ENCODE measurements at places on chromosomes 7 and 10.

DNA sequence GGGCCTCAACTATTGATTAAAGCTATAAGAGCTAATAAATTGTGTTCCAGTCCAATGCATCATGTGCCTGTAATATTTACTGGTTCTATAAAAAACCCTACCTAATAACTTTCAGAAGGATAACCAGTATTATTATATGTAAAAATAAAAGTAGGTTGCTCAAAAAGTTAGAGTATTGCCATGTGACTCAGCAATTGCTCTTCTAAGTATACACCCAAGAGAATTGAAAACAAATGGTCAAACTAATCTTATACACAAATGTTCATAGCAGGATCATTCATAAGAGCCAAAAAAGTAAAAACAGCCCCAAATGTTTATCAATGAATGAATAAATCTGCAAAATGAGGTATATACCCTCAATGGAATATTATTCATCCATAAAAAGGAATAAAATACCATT lies 89.5 kb upstream of the TES start:
- DNase-seq, result no peak

- no peak for DNase-seq
Measured at GRCh38 chr10:34403512-34403911, 411.6 kb downstream of the PARD3 start.

DNA sequence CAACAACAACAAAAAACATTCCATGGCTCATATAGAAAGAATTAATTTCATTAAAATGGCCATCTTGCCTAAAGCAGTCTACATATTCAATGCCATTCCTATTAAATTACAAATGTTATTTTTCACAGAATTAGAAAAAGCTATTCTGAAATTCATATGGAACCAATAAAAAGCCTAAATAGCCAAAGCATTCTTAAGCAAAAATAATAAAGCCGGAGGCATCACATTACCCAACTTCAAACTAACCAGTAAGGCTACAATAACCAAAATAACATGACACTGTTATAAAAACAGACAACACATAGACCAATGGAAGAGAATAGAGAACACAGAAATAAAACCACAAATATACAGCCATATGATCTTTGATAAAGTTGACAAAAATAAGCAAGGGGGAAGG lies 330.4 kb downstream of the KIF20B start:
- no peak for DNase-seq

DNA sequence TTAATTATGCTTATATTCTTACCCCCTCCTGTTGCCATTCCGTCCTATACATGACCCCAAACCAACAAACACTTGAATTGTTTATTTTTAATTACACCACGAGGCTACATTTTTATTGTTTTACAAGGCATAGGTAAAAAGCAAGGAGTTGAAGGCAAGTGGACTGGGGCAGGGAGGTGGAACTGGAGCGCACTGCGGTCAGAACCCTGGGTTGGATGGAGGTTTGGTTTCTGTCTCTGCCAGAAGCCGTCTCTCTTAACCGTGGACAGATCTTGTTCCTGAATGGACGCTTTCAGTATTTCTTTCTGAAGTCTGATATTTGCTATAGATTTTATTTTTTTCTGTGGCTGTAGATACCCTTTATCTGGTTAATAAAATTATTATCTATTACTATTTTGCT lies 19.9 kb upstream of the IGFBP3 start:
- no peak for DNase-seq

DNA sequence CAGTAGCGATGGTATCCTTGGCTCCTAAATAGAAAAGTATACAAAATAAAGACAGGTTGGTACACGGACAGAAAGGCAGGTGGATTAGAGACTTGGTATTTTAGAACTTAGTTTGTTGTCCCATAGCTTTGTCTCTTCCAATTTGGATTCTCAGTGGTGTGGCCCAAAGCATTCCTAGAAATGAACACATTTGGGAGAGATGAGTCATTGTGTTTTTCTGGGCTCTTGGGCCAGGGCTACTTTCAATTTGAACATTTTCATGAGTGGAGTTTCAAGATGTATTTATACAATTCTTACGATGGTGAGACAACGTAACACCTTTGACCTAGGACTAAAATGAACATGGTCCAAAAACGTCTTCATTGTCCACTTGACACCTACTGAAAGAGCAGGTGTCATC lies 225.1 kb upstream of the YAE1 start:
- no peak for DNase-seq

DNA sequence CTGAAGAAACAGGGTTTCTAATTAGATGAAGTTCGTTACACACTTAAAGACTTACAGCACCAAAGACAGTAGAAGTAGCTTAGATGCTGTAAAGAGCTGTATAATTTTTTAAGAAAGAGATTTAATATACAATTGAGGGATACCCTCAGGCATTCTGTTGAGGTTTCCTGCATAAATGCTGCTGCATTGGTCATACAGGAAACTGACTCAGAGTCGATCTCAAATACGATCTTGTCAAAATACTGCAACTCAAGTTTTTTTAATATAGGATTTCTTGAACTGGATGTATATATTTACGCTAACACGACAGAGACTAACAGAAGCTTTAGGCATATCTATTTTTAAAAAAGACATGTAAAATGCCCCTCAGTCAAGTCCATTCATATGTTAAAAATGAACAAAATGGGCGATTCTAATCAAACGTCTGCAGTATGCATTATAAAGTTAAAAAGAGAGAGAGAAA lies 2.4 kb upstream of the ARID5B start:
- DNase-seq, result no peak

- no peak for DNase-seq
Measured at GRCh38 chr7:135601182-135601581, 43.5 kb downstream of the NUP205 start.

DNA sequence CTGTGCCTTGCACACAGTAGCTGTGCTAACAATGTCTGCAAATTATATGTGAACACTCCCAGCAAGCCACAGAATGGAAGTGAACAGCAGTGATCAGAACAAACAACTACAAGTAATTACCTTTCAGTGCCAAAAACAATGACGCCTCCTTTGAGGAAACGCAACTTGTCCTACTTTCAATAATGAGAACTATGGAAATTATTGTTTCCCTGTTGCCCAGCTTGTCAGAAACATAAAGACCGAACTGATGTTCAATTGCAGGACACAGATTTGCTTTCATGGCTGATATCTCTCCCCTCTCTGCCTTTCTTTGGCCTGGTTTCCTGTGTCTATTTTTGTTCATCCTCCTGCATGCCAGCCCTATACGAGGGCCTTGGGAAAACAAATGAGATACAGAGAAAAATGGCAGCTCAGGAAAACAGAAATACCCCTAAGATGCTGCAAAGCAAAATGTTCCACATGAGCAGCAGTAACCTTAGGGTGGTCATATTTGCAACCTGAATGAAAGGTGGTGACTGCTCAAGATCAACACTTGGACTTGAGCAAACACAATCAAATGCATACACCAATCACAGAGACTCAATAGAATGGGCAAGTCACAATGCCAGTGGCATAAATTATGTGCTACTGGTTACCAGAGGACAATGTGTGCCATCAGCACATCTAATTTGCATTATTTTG lies 26.8 kb downstream of the COBL start:
- no peak for DNase-seq

DNA sequence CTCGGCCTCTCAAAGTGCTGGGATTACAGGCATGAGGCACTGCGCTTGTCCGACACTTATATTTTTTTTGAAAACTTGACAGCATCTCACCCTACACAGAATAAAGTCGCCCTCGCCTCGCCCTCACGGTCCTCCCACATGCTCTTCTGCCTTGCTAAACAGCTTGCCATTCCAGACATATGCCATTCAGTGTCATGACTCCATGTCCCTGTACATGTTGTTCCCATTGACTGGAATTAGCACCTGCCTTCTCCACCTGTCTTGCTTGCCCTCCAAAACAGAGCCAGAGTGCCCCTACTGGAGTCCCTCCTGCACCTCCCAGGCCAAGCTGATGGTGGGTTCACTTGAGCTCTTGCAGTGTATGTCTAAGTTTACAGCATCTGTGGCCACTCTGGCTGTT lies 6.2 kb downstream of the NIPSNAP2 start:
- no peak for DNase-seq

DNA sequence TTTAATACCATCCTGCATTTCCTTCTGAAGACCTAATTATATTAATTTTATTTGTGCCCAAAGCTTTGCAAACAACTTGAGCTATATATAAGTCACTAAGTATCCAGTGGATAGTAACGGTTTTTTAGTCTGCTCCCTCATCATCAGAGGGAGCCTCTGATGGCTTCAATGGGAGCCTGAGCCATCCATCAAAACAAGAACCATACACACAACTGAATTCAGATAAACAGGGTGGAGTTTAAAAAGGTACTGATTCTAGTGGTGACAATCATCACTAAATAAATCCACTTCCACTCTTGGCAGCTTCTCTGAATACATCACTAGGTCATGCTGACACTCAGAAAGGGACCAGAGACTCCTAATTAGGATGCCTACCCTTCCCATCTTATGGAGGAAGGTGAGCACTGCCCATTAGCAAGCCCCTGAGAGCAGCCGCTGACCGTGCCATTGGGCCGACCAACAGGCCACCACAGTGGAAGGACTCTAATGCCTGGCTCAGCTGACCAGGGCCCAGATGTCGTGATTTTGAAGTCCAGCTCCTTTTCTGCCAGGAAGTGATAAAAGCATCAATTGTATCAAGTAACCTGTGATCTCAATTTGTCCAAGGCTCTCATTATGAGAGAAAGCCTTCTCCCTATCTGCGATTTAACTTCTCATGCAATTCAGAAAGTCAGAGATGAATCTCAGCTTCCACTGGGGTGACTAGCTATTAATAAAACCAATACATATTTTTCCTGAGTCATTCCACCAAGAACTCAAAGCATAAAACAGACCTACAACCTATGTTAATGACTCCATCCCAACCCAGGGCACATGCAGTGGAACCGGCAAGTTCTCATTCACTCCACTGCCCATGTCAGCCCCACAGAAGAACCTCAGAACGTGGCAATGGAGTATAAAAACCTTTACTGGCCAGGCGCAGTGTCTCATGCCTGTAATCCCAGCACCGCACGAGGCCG lies 13.1 kb downstream of the VOPP1 start:
- DNase-seq, result no peak
